Stimulated activated CD4-positive, alpha-beta T cell treated with anti-CD3 and anti-CD28 coated beads, Interleukin-1b, Interleukin-23, amount 100 ng/mL, for 1 hour (primary cell): ENCODE measurements at places on chromosomes 6 and 20.

DNA sequence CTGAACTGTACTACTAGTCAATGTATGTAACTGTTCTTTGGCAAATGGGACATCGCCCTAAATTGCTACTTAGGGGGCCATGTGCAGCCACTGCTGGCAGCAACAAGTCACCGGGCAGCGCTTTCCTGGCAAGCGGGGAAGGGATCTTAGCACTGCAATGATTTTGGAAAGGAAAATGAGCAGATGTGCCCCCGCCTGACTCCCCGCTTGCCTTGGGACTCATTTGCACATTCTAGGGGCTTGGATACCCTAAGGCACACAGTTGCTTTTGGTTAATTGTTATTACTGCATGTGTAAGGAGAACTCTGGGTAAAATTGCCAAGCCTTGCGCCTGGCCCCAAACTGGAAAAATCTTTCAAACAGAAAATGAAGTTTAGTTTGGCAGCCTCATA, 32.2 kb downstream of the CD83 start:
- no peak for DNase-seq

DNA sequence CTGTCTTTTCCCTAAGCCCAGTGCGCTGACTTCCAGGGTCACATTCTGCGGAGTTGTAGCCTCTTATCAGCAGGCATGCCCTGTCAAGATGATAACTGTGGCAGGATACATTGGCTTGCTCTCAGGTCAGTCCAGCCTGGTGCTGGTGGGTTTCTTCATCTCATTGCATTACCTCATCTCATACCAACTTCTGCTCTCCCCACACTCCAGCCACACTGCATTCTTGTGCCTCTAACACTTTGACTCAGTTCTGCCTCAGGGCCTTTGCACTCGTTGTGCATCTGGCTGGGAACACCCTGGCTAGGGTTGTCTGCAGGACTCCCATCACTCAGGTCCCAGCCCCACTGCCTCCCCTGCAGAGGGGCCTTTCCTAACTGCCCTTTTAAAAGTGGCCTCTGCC, 110.3 kb upstream of the BACH2 start:
- DNase-seq: no peak

DNA sequence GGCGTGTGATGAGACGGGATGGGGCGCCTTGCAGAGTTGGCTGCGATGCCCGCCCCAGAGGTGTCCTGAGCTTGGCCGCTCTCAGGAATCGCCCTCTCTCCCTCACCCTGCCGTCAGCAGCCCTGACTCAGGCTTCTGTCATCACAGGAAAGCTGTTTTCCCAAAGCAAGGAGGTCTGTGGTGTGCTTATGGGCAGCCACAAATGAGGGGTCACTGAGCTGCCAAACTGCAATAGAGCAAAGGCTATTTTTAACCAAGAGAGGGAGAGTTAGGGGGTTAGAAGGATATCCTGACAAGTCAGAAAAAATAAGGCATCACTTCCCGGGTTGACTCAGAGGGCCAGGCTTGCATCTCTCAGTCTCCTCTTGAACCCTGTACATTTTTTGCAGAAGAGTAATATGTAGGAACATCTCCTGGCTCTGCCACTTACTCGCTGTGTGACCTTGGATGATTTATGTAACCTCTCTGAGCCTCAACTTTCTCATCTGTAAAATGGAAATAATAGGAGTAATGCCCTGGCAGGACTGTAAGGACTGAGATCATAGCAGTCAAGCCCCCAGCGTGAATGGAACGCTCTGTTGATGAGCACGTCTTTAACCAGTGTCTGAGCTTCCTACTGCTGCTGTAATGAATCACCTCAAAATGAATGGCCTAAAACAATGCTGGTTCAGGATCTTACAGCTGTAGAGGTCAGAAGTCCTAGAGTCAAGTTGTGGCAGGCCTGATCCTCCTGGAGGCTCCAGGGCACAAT, 181.9 kb downstream of the NFATC2 start:
- no peak for DNase-seq

- DNase-seq: no peak
Measured at GRCh38 chr6:89807581-89807980, 12.0 kb downstream of the MDN1 start.

DNA sequence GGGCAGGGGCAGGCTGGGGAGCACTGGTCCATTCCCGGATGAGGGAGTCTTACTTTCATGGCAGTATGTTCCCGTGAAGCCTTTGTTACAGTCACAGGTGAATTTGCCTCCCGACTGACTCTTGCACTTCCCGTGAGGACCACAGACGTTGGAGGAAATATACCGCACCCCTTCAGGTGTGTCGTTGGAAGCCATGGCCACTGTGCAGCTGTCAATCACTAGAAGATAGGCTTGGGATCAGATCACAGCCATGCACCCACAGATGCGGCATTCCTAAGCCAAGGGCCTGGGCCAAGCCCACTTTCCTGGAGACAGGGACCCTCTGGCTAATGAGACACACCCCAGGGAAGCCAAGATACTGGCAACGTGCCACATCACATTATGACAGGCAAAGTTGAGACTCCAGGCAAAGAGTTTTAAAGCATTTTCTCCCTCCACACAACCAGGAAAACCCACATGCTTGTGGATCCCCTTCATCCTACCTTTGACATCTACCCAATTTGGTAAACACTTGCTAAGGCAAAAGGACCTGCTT, 26.8 kb downstream of the JAG1 start:
- no peak for DNase-seq

- DNase-seq: no peak
Measured at GRCh38 chr6:81997090-81997926, 244.8 kb upstream of the TENT5A start.

- DNase-seq: no peak
Measured at GRCh38 chr20:40882152-40882551, 146.5 kb upstream of the TOP1 start.

DNA sequence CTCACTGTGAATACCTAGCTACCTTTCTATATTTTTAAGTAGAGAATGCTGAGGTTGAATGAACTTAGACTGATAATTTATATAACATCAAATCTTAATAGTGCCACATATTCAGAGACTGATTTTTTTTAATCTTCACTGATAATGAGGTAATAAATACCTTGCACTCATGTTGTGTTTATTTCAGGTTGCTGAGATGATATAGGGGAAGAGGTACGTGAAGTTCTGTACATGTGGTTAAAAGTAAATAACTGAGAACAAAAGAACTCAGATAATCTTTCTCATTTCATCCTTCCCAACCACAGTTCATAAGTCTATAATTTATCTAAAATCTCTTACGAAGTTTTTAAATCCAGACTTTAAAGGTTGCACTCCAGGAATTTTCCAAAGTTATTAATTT, 6.4 kb downstream of the NHSL1 start:
- DNase-seq: no peak
